Uterus (tissue), 4 donors: ENCODE measurements at places on chromosomes 12 and 14.

- no peak for DNase-seq
These were observed 1442.0 kb downstream of the AACS start for GRCh38 chr12:126507231-126507630.

DNA sequence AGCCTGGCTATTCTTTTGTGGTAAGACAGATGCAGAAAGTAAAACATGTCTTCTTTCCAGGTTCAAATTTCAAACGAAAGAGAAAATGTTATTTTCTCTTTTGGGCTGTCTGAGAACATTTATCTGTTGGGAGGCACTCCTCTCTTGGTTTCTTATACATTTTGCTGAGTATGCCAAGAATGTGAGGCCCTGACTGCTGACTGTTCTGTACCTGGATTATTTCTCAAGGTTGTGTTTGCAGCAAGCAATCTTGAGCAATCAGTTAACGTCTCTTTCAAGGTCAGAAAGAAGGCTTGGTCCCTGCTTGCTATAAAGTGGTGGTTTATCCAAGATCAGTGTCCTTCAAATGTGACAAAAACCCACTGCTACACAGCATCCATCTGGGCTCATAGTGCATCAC lies 9.8 kb downstream of the SSTR1 start:
- DNase-seq = no peak

DNA sequence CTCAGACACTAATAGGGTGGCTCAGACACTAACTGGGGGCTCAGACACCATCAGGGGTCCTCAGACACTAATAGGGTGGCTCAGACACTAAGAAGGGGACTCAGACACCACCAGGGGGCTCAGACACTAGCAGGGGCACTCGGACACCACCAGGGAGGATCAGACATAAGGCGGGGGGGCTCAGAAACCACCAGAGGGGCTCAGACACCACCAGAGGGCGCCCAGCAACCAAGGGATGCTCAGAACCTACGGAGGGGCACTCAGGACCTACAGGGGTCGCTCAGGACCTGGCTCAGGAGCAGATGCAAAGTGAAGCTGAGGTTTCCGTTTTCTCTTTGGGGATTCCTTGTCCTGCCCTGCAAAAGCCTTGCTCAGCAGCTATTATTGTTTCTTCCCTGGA lies 448.5 kb downstream of the TMEM121 start:
- DNase-seq = no peak

DNA sequence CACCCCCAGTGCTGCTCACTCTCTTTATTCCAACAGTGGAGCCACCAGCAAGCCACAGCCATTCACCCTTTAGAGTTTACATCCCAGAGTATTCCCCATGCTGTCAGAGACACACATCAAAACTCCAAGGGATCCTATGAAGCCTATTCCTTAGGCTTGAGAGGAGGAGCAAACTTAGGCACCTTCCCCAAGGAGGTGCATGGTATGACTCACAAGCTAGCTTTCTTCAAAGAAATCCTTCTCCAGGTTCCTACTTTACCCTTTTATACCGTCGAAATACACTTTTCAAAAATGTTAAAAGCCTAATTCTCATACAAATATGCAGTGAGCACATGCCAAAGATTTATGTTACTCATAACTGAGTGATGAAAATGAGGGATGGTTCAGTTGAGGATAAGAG lies 175.4 kb downstream of the ETNK1 start:
- no peak for DNase-seq

GRCh38 chr14:31582286-31582691 lies 21.1 kb downstream of the NUBPL start:
- no peak for DNase-seq

- no peak for DNase-seq
These were observed 13.8 kb downstream of the UBE2N start for GRCh38 chr12:93427779-93428564.

DNA sequence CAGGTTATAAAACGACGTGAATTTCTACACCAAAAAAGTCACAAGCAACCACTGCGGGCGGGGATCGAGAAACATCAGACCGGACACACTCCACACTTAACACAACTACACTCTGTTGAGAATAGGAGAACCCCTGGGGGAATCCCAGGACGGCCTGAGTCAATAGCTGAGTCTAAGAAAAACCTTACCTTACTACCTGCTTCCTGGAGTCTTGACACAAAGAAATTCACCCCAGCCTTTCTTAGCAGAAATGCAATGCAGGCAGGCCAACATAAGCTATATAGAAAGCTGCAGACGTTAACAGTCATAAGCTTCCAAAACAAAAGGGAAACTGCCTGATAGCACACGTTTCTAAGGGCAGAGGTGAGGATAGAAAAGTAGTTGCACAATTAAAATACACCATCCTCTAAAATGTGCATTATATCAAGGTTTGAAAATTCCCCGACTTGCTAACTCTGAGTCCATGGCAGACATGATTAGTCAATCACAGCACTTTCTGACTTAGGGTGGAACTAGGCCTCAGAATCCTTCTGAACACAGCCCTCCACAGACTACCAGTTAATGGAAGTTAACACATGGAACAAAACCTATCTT lies 68.0 kb downstream of the CCDC88C start:
- DNase-seq = no peak

DNA sequence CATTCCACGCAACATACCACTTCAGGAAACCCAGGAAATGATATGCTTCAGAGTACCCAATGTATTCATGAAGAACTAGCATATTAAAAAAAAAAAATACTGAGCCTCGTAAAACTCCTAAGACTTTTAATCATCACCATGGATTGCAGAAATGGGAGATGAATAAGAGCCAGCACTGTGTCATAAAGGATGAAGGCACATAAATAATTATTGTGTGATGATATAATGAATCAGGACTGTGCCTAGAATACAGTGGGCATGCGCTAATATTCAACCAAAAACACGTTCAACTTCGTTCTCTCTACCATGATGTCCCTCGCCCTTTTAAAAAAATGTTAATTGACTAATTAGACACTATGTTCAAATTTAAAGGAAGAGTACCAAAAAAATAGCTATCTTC lies 68.7 kb downstream of the CIT start:
- no peak for DNase-seq
